ENCODE measurements at places on chromosomes 1 and 21.

- no peak for DNase-seq
Observed at GRCh38 chr1:228090613-228091081, 8.1 kb downstream of the ARF1 start.

- no peak for DNase-seq
Observed at GRCh38 chr1:247209396-247209795, 37.6 kb upstream of the ZNF124 start.

DNA sequence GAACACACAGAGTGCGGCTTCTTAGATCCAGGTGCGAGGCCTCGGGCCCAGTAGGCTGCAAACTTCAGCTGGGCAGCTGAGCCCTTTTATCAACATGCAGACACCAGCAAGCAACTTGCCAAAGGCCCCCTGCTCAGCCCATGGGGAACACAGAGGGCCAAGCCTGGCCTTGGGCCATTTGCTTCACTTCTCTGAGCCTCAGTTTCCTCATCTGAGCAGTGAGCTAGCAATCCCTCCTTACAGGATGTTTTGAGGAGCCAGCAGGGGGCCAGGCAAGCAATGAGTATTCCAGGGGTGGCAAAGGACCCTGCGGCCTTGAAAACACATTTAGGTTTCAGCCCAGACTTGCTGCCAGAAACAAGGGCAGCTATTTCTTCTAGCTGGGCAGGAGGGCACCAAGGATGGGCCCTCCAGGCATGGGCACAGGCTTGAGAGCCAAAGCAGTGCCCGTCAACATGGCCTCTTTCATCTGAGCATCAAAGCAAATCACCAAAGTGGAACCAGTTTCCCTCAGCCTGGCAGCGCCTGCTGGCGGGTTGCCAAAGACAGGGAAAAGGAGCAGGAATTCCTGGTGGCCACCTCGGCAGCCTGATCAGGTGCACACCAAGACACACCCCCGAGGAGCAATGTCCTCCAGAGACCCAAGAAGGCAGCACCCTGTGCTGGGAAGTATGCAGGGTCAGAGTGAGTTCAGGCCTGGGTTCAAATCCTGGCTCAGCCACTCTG is 1.4 kb downstream of the MATN1 start:
- DNase-seq = no peak

DNA sequence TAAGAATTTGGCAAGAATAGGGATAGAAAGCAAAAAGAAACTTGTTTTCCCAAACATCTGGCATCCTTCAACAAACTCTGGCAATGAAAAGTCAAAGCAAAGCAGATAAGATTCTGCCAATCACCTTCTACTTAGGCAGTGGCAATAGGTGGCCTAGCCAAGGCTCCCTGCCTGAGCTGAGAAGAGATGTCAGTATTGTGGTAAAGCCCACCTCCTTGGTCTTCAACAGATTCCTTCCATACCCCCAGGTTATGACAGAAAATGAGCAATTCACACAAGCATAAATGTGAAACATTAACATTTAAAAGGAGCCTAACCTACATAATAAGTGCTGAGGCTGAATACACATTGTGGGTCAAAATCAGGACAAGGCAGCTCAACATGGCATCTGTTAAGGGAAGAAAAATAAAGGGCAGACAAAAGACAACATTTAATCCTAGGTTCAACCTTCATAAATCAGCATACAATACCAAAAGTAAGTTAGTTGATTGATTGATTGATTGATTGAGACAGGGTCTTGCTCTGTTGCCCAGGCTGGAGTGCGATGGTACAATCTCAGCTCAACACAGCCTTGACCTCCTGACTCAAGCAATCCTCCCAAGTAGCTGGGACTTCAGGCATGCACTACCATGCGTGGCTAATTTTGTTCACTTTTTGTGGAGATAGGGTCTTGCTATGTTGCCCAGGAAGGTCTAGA is 123.1 kb downstream of the AKT3 start:
- DNase-seq = no peak

GRCh38 chr1:203175237-203175826 is at the start of gene MYBPH:
Gene MYBPH, minus strand, starts transcription at chr1:203175826. Its CDS starts 71 bp downstream, at chr1:203175755.
- DNase-seq = peak; percentile 28

DNA sequence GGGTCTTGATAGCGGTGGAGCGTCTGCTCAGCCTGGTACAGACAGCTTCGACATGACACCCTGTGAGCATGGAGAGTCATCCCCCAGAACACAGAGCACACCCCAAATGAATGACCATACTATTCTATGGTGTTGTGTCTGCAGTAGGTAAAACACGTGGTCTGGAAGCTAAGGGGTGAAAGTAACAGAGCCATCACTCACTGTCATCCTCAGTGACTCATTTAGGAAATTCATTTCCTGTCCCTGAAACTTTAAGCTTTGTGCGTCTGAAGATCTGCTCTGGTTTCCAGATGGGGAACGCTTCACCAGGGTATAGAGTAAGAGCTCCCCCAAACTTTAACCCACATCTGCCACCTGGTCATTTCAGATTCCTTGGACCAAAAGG is 94.8 kb upstream of the DISP3 start:
- DNase-seq = no peak

GRCh38 chr1:46538147-46538546 is 13.3 kb downstream of the KNCN start:
- no peak for DNase-seq

DNA sequence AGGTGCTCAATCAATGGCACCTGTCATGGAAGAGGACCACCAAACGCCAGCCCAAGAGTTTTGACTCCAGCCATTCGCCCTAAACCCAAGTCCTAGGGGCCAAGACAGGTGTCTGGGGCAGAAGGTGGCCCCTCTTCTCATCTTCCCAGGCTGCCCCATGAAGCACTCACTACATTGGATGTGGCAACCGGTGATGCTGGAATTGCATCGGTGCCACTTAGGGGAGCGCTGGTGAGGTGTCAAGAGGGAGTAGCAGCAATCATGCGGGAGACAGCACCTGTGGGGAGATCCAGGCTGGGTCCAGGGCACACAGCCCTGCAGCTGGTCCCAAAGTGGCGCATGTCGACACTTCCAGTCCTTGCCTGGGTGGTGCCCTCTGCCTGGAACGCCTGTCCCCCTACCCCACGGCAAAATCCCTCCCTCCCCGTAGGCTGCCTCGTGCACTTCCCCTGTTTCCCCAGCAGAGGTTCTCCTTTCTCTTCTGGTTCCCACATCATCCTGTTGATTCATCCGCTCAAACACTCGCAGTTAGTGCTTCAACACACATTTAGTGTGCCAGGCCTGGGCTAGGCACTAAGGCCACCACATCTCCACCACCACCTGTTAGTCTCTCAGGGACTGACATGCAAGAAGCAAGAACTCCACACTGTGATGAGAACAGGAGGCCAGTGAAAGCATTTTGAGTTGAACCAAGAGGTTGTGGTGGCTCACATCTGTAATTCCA is 18.5 kb downstream of the PLA2G2D start:
- peak; percentile 87 for DNase-seq

GRCh38 chr21:23963454-23963853 is 1643.8 kb downstream of the MRPL39 start:
- DNase-seq = no peak

DNA sequence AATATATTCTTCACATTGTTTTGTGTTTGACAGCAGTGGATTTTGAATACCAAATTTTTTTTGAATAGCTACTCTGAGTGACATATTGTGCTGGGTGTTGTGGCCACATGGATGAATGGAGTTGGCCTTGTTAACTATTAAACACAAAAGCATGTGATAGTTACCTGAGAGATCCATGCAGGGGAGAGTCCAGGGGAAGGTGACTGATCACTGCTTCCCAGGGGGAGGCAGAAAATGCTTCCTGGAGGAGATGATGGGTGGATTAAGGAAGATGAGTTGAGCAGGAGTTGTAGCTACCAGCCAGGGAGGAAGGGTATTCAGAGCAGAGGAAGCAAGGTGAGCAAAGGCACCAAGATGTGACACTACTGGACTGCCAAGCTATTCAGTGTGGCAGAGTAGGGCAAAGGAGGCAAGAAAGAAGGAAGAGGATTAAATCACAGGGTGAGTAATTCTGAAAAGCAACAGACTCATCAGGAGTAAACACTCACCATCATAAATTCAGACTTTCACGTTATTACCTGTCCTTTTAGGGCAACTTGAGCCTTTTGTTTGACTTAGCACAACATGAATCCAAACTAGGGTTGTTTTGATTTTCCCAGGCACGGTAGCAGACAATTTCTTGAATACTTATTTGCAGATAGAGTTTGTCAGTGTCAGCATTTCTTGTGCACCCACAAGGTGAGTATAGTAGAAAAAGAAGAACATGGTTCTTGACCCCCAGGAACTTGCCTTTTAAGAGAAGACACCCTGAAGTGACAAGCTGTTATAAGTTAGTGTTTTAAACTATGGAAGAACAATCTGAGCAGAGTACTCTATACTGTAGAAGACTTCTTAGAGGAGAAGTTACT is 4.2 kb downstream of the CD46 start:
- no peak for DNase-seq

DNA sequence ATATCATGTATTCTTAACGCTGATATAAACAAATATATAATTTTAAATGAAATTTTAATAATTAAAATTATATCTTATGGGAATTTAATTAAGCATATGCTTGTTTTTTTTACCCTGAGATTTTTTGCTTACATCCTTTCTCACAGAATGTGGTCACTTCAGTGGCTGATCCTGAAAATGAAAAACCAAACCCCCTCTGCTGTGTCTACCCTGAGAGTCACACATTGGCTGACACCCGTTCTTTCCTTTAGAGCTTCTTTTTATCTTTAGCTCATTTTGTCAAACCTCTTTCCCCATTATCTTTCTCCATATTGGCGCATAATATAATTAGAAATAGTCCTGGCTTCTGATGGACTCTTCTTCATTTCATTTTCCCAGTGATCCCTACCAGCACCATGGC is 10.8 kb upstream of the CACYBP start:
- DNase-seq = no peak

DNA sequence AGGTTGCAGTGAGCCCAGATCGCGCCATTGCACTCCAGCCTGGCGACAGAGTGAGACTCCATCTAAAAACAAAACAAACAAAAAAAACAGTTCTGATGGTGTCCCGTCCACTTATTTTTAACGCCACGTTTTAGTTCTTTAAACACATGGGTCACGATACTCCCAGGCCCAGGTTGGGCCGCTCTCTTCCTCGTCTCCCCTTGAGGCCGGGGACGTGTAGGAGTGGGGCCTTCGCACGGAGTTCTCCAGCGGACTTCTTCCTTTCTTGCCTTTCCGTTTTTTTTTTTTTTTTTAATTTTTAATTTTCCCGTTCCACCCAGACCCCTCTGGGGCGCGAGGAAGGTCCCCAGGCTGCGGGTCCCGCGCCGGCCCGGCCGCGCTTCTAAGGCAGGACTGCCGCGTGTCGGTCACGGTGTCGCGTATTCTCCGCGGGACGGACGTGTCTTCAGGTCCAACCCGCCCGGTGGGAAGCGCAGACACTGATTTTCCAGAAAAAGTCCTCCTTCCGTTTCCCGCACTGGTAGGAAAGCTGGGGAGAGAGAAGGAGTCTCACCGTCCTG is 47.5 kb upstream of the SLC19A1 start:
- DNase-seq = peak; percentile 42

- DNase-seq = no peak
Observed at GRCh38 chr1:202909494-202909893, 17.5 kb downstream of the KLHL12 start.

Data from H7 (cell line).